Stimulated activated CD4-positive, alpha-beta T cell treated with anti-CD3 and anti-CD28 coated beads, Interleukin-2, amount 100 ng/mL, for 24 hours (primary cell): ENCODE measurements at places on chromosomes 3 and 15.

- no peak for DNase-seq
These were observed 77.2 kb downstream of the SCN10A start for GRCh38 chr3:38738630-38739395.

GRCh38 chr3:186457236-186457635, 86.9 kb downstream of the CRYGS start:
- DNase-seq = no peak

- DNase-seq = no peak
These were observed 254.7 kb downstream of the NFKBIZ start for GRCh38 chr3:102104033-102104432.

GRCh38 chr3:21169948-21170347, 581.1 kb downstream of the ZNF385D start:
- DNase-seq = no peak

- DNase-seq = no peak
These were observed 266.4 kb upstream of the HES1 start for GRCh38 chr3:193869221-193870201.

GRCh38 chr3:120274739-120275167, 10.3 kb downstream of the GPR156 start:
- no peak for DNase-seq

GRCh38 chr3:86895202-86895601, 95.7 kb downstream of the VGLL3 start:
- no peak for DNase-seq
